ENCODE measurements at places on chromosomes 7 and 10. TPM values are rescaled to one million over a fixed set of nuclear protein-coding genes. Genes with fewer than 3 reads are reported as not detected.

DNA sequence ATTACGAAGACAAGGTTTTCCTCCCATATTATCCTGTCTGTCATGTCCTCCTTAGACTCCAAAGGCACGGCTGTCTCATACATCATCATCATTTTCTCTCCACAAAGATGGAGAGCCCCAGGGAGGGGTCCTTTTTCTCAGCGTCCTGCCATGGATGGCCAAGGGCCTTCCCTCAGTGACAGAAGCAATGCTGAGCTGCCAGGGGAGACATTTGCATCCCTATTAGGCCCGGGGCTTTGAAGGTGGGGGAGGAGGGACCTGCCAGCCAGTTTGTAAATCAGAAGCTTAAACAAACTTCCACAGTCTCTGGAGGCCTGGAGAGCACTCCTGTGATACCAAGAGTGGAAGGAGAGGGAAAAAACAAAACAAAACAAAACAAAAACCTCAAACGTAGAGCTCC lies 112.4 kb upstream of the ADO start:
- DNase-seq: no peak

DNA sequence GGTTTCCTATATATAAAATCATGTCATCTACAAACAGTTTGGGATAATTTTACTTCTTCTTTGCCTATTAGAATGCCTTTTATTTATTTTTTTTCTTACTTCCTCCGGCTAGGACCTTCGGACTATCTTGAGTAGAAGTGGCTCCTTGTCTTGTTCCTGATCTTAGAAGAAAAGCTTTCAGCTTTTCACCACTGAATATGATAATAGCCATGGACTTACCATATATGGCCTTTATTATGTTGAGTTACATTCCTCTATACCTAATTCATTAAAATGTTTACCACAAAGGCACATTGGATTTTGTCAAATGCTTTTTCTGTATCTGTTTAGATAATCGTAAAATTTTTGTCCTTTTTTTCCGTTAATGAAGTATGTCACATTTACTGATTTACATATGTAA lies 395.7 kb downstream of the NXPH1 start:
- DNase-seq: no peak

Gene ETV1
- 0.05 TPM for total RNA-seq

Gene HABP2
- total RNA-seq: not detected

Gene PNLIP
- total RNA-seq: not detected

- DNase-seq: no peak
Observed at GRCh38 chr10:74910241-74910975, 84.0 kb downstream of the KAT6B start.

Gene CNPY1
- total RNA-seq: not detected

GRCh38 chr7:119254742-119255141 lies 1018.2 kb upstream of the KCND2 start:
- no peak for DNase-seq

Gene DPYSL4
- 1.6 TPM for total RNA-seq

Data from activated CD4-positive, alpha-beta T cell treated with anti-CD3 and anti-CD28 coated beads, Interleukin-2, amount 10 ng/mL, durations not matched to agents 7 days and 5 days (primary cell).